ENCODE measurements at places on chromosomes 4 and X.

DNA sequence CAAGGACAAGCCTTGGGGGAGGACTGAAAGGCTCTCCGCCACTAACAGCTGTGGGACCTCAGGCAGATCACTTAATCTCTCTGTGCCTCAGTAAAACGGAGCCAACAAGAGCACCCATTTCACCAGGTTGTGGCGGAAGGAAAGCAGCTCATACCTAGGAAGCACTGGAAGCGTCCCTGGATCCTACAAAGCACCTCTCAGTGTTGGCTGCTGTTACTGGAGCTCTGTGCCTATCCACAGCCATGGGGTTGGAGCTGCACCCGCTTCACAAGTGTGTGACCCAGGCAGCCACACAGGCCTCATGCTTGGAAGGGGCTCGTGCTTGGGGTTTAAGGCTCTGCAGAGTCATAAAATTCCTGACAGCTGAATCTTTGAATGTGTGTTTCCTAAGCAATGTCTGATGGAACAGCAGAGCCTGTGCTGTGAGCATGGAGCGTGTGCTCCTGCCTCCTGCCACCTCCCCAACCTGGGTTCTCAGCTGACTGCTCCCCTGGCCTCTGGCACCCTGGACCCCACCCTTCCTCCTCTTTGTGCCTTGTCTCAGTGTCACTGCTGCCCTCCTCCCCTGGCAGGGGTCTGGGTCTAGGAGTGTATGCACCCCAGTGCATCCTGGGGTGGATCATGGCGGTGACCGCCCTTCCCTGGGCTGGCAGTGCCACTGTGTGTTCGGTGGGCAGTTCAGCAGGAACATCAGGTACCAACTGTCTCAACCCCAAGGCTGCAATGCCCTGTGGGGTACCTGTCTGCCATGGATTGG lies 14.4 kb upstream of the MAN2B2 start:
- DNase-seq = no peak

GRCh38 chr4:663046-663437 lies 11.0 kb downstream of the ATP5ME start:
- DNase-seq = no peak

DNA sequence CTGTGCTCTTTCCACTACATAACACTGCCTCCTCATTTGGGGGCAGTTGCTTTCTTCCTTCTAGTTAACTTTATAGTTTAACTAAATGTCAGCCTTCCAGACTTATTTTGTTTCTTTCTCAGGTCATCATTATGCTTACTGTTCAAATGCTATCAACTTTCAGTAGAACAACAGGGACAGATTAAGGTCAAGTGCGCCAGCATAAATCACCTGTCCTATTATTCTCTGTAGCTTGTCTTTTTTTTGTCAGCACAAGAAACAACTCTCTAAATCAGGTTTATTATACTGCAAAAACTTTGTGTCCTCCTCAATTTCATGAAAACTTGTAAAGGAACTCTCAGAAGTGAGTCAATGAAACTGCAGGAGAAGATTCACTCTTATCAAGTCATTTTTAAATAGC lies 19.6 kb downstream of the SPANXA2 start:
- DNase-seq = no peak

- peak; percentile 21 for DNase-seq
These were observed 11.6 kb upstream of the TNIP2 start for GRCh38 chr4:2767705-2768074.

GRCh38 chrX:119989905-119990555 lies 46.5 kb upstream of the NKAP start:
- DNase-seq = no peak

DNA sequence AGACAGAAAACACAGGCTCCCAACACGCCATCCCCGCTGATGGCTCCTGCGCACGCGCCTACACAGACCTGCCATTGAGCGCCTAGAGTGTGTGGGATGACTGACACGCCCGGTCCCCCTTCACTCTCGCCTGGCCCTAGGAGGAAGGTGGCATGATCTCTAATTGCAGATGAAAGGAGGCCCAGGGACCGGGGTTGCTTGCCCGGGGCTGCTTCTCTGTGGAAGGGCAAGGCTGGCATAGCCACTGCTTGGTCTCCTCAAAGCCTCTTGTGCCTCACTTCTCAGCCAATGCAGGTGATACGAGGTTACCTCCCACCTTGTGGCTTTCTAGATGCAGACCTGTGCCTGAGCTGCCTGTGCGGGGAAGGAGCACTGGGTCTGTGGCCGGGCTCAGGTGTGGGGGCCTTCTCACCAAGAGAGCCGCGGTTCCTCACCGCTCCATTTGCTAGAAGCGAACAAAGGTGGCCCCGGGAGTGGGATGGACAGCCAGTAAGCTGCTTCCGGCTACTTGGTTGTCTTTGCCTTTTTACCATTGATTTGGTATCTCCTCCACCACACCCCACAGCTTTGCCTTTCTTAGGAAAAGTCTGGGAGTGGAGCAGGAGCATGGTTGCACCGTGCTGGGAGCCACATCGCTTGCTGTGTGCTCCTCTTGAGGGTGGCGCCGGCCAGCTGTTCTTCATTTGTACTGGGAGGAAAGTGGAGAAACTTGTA lies 47.0 kb downstream of the TBC1D14 start:
- DNase-seq = no peak

GRCh38 chrX:108412783-108413182 lies 25.4 kb downstream of the COL4A6 start:
- no peak for DNase-seq

DNA sequence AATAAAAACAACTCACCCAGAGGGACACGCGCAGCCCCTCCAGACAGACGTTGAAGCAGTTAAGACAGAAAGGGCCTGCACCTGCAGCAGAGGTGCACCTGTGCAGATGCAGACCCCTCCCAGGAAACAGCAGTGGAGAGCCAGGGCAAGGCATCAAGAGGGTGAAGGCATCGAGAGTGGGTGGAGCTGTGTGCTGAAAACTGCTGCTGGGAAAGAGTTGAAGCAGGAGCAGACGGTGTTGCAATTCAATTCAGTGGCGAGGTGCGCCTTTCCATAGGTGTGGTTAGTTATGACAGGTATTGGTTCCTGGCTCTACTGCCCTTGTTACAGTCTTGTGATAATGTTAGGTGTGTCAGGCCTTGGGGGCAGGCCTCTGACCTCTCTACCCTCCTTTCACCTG lies 16.7 kb downstream of the LETM1 start:
- no peak for DNase-seq

DNA sequence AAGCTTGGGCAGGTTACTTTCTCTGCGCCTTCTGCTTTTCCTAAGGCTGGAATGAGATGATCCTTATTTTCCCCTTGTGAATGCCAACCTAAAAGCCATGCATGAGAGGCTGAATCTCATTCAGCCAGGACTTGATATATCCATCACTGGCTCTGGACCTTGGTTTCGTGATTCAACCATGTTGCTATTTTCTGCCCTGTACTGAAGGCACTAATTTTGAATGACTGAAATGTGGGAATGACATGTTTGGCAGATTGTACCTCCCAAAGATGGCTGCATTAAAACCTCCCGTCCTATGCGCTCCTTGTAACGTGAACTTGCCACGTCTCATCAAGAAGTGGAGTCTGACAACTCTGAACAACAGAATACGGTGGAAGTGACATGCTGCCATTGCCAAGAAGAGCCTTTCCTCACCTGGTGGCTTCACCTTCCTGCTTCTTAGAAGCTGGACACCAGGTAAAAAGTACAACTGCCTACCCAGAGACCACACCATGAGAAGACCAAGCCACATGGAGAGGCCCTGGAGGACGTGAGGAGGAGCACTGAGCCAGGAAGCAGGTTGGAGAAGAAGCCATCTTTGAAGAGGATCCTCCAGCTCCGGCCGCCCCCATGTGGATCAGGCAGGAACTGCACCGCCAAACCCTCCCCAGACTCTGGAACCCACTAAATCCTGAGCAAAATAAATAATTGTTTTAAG lies 174.5 kb downstream of the NSUN7 start:
- peak; percentile 85 for DNase-seq

- peak; percentile 97 for DNase-seq
These were observed at the start of gene GRPEL1 for GRCh38 chr4:7067452-7068278. Gene GRPEL1, minus strand, starts transcription at chr4:7068064. Its CDS starts 32 bp downstream, at chr4:7068032.

GRCh38 chr4:26067035-26067434 lies 153.0 kb downstream of the SMIM20 start:
- DNase-seq = no peak

GRCh38 chr4:157004279-157005161 lies 32.9 kb upstream of the PDGFC start:
- no peak for DNase-seq

GRCh38 chr4:185119927-185120630 lies 23.0 kb upstream of the SLC25A4 start:
- no peak for DNase-seq

DNA sequence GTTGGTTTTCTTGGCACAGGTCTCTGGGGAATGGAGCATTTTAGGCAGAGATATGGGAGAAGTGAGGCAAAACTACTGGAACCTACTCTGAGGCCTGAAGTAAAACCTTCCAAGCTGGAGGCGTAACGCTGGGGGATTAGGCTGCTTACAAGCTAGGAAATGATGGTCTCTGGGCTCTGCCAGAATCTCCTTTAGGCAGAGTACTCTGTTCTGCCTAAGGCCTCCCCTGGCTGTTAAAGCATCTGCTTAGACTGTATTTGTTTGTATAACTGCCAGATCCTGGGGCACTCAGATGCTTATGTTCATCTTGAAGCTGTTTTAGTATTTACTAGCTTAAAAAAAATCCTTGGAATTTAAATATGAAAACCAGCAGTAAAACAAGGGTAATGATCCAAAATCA lies 822.2 kb downstream of the RPA4 start:
- DNase-seq = peak; percentile 58

GRCh38 chr4:102153391-102153790 lies 191.9 kb downstream of the SLC39A8 start:
- DNase-seq = no peak

DNA sequence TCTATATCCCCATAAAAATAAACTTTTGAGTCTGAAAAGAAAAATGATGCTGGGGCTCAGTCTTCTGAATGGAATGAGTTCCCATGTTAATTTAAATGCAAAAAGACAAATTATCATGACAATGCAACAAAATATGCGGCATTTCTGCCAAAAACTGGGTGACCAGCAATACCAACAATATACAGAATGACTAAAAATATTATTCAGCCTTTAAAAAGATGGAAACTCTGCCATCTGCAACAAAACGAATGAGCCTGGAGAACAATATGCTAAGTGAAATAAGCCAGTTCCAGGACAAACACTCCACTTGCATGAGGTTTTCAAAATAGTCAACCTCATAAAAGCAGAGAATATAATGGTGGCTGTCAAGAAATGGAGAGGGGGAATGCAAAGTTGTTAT lies 558.5 kb downstream of the IL15 start:
- DNase-seq = no peak

DNA sequence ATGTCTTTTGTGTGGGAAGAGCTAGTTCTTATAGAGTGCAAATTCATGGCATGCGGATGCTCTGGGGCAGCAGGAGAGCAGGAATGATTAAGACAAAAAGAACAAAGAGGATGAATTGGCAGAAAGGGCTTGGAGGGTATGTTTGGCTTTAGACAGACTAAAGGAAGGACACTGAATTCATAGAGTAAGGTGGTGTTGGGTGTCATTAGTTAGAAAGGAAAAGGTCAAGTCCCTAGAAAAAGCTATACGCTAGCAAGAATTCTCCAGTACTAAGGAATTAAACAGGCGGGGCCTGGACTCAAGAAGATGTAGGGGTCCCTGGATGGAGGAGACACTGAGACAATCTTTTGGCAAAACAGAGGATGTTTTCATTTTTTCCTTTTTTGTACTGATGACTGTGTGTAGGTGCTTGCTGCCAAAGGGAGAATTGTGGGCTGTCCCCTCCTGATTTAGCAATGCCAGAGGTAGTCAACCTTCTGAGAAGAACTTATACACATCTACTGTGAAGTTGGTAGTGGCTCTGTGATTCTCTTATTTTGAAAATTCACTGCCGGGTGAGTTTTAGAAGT lies 391.0 kb downstream of the SPRY1 start:
- no peak for DNase-seq

GRCh38 chr4:6749340-6750171 lies 33.0 kb upstream of the KIAA0232 start:
- DNase-seq = no peak

GRCh38 chr4:48546336-48546735 lies 56.3 kb downstream of the ZAR1 start:
- DNase-seq = peak; percentile 35

DNA sequence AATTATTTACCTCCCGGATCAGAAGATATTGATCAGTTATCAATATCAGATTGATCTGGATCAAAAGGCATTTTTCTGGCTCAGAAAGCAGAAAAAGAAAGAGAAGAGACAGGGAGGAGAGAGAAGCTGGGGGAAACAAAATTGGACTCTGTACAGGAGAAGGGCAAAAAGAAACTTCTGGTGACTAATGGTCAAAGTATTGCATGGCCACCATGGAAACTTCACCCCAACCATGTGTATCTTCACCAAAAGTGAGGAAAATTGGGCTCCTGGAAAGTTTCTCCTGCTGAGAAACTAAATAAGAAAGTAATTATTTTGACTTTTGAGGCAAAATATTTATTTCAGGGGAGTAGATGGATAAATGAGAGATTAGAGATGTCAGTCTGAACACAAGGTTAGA lies 33.9 kb downstream of the RNF150 start:
- no peak for DNase-seq

DNA sequence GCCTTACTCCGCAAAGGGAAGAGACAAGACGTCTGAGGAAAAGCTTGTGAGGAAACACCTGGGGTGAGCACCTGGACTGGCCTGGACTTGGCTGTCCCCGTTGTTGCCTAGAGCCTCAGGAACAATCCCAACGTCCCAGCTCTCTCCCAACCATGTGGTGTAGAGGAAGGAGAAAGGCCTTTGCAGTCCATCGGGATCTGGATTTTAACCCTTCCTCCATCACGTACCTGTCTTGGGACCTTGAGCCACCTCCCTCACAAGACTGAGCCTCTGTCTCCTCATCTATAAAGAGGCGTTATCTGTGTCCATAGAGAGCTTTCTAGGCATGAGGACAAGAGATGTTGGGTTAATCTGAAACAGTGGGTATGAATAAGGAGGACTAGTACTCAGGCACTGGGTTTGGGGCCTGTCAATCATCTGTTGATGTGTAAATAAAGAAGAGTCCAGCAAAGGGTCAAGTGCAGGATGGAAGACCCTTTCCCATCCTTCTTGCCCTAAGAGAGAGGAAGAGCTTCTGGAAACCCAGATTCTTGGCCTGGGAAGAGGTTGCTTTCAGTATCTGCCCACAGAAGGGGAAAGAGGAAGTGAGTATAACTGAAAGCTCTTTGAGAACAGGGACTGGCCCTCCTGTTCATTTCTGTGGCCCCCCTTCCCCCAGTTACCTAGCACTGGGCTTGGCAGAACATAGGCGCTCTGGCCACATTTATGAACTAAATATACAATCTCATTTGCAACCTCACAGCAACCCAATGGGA lies 137.1 kb downstream of the PJA1 start:
- no peak for DNase-seq

GRCh38 chr4:174036576-174036975 lies 246.9 kb downstream of the FBXO8 start:
- no peak for DNase-seq

- no peak for DNase-seq
These were observed 649.6 kb upstream of the NDST4 start for GRCh38 chr4:115763051-115763450.

DNA sequence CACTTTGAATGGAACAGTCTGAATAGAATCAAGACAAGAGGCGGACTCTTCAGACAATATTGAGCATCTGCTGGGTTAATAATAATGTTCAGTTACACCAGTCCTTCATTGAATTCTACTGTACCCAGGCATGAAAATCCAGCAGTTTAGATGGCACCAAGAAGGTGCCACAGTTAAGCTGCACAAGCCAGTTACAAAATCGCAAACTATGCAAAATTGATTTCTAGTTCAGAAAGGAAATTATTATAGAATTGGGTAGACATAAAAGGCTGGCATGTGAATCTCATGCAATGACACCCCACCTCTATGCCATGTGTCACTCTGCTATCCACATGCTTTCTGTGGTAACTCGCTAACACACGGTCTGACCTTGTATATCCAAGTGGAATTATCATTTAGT lies 105.8 kb upstream of the VCX3A start:
- DNase-seq = no peak

GRCh38 chrX:41616935-41617334 lies 71.8 kb upstream of the GPR34 start:
- no peak for DNase-seq

All from D341Med (cell line).